ENCODE measurements at places on chromosomes 6 and 20.

DNA sequence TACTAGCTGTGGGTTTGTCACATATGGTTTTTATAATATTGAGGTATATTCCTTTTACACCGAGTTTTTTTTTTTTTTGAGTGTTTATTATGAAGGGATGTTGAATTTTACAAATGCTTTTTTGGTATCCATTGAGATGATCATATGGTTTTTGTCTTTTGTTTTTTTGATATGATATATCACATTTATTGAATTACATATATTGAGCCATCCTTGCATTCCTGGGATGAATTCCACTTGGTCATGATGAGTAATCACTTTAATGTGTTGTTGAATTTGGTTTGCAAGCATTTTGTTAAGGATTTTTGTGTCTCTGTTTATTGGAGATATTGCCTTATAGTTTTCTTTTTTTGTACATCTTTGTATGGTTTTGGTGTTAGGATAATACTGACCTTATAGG lies 3.3 kb upstream of the ZNF337 start:
- DNase-seq = no peak

DNA sequence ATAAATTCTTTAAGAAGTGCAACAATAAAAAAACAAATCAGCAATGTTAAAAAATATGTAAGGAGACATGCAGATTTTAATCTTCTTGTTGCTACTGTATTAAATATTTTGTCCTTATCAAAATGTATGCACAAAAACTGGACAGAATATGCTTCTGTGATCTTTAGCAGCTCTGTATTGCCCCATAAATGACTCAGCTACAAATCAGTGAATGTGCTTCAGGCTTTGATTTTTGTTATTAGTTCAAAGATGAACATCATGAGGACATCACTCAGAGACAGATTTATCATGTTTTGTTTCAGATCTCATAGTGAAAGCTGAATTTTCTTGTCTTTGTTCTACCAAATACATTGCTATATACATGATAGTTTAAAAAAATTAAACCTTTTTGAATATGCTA lies 312.4 kb downstream of the GRIK2 start:
- no peak for DNase-seq

DNA sequence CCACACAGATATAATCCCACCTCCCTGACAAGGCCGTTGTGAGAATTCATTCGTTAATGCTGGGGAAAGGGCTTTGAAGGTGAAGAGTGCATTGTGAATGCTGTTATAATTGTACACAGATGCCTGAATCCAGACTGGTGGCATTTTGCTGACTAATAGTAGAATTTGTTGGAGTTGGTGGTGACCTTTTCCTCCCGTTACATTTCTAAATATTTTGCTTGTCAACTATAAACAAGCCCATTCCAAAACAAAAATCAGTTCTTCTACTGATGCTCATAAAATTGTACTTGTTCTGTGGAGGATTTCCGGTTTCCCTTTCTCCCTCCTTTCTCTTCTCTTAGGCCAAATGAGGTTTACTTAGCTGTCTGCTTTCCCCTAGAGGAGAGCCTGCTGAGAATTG lies 253.1 kb upstream of the SUPT3H start:
- no peak for DNase-seq

- DNase-seq = no peak
These were observed 99.7 kb downstream of the TSHZ2 start for GRCh38 chr20:53071833-53072232.

- DNase-seq = peak; percentile 63
These were observed 80.8 kb downstream of the RCAN2 start for GRCh38 chr6:46410334-46410953.

DNA sequence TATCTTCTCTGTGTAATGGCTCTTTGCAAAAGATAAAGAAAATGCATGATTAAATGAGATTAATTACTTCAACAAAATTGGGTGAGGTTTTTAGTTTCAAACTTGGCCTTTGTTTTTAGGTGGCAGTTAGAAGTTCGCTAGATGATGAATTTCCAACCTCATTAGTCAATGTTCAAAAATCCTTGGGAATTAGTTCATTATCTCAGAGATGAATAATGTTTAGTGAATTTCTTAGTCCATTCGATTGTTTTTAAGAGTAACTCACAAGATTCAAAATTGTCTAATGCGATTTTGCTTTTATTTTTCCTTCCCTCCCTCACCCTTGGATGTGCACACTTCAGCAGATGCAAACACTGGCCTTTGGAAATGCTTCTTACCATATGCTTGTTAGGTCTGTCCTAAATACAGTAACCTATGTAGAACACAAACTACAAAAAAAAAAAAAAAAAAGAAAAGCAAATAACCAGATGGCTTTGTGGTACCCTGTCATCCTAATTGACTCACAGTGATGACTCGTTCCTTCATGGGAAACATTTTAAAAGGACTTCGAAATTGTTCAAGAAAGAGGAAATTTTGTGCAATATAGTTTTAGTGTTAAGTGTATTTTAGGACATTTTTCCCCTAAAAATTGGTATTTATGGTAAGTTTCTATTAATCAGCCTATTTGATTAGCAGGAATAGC lies 66.7 kb downstream of the FAM229B start:
- DNase-seq = no peak

- DNase-seq = no peak
These were observed 1.4 kb downstream of the TRAM2 start for GRCh38 chr6:52575502-52575892.

GRCh38 chr6:140264431-140264830 lies 890.0 kb upstream of the CITED2 start:
- no peak for DNase-seq

DNA sequence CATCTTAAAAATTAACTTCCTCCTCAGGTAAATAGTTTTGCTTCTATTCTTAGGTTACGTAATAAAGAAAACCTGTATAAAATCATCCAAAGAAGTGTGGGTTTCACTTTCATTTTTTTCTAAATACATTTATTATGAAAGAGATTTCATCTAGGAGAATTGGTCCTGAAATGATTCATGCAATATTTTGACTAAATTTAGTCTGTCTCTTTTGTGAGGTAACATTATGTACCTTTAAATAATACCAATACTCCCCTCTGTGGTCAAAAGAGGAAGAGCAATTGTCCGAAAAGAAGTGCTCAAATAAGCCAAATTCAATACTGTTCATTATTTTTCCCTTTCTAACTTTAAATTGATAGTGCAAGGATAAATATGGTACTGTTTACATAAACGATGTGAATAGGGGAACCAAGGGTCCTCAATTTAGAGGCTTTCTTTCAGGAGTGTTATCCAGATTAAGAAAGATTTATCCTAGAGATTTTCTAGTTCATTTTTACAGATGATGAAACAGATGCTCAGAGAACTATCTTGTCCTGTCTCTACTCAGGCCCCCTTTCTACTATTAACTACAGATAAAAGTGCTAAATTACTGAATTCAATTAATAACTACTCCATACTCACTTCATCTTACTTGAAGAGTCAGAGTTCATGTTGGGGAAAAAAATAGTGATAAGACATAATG lies 26.2 kb downstream of the CYP39A1 start:
- peak; percentile 79 for DNase-seq

DNA sequence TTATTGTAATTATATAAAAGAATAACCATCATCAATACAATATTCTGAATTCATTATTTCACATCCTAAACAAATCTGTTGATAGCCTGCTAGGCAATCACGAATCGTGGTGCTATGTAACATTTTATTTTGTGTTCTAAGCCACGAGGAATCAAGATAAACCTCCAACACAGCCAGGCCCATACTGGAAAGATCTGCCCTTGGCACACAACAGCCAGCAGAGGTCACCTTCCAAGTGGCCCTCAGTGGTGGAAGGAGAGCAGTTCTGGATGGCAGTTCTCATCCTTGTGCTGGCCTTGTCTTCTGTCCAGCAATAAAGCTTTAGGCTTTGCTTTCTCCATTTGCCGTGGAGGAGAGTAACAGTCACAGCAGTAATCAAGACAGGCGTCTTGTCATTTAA lies 13.2 kb downstream of the ZNF831 start:
- DNase-seq = no peak

- peak; percentile 85 for DNase-seq
These were observed 659 bp downstream of the TMX4 start for GRCh38 chr20:8018958-8019245.

GRCh38 chr6:108222064-108222463 lies 38.8 kb downstream of the SNX3 start:
- no peak for DNase-seq

DNA sequence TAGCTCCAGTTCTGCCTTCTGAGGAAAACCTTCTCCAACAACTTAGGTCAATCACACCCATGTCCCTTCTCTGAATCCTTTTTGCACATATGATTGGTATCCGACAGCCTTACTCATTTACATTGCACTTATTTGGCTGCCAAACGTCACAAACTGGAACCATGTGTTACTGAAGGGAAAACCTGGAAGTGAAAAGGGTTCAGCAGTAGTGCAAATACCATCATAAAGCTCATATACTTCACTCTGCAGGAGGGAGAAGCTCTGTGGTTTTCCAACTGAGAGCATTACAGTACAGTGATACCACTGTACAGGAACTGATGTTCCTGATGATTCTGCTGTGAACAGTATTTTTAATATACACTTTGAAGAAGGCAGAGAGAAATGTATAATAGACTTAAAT lies 87.8 kb downstream of the SLC16A10 start:
- no peak for DNase-seq

- no peak for DNase-seq
These were observed 72.7 kb downstream of the ELOVL4 start for GRCh38 chr6:79874531-79875134.

DNA sequence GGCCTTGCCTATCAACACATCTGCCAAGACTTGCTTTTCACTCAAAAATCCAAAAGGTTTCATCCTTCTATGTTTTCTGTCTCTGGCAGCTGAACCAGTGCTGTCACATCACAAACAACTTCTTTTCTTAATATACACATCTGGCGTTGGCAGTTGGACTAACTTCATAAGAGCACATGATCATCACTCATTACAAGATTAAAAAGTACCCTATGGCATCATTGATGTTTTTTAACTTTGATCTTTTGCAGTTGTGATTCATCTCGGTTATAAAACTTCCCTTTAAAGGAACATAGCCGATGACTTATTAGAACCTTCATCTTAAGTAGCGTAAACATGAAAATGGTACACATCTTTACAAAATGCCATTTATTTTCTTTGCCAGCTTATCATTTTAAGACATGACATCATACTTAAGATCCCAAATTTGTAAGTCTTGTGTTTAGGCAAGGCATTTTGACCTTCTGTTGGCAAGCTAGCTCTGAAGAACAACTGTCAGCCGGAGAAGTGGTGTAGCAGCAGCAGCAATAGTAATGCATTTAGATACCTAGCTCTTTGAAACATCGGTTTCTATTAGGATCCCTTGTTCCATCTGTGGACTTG lies 64.2 kb upstream of the SUPT3H start:
- no peak for DNase-seq

DNA sequence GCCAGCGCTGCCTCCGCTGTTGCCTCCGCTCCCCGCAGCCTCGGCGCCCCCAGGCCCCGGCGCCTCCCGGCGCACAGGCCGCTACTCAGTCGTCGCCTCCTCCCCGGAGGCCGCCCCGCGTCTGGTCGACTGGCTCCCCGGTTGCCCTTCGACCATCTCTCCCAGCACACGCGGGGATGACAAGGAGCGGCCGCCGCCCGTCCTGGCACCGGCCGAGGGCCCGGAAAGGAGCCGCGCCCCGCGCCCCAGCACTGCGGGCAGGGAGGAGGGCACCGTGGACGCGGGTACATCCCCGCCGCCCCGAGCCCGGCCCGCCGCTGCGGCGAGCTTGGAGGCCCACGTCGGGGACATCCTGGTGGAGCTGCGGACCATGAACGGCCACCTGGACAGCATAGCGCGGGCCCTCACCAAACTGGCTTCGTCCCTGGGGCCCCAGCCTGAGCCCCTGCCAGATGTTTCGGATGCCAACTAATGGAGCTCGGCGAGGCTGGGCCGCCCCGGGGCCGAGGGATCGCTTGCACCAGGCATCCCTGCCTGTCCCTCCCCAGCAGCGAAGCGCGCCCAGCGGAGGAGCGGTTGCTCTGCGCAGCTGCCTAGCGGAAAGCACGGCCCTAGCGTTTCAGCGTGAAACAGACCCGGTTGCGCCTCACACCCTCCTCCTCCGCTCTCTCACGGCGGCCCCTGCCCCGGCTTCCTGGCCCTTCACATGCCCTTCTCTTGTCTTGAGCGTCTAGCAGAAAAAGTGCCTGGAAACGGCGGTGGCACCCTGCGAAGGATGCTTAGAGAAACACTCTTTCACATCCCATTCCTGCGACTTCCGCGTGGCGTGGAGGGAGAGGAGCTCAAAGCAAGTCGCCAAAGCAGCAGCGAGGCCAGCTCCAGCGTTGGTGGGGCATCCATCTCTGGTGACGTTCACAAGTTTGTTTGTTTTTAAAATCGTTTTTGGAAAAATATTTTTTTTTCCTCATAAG lies 285.8 kb upstream of the SUPT3H start:
- no peak for DNase-seq

DNA sequence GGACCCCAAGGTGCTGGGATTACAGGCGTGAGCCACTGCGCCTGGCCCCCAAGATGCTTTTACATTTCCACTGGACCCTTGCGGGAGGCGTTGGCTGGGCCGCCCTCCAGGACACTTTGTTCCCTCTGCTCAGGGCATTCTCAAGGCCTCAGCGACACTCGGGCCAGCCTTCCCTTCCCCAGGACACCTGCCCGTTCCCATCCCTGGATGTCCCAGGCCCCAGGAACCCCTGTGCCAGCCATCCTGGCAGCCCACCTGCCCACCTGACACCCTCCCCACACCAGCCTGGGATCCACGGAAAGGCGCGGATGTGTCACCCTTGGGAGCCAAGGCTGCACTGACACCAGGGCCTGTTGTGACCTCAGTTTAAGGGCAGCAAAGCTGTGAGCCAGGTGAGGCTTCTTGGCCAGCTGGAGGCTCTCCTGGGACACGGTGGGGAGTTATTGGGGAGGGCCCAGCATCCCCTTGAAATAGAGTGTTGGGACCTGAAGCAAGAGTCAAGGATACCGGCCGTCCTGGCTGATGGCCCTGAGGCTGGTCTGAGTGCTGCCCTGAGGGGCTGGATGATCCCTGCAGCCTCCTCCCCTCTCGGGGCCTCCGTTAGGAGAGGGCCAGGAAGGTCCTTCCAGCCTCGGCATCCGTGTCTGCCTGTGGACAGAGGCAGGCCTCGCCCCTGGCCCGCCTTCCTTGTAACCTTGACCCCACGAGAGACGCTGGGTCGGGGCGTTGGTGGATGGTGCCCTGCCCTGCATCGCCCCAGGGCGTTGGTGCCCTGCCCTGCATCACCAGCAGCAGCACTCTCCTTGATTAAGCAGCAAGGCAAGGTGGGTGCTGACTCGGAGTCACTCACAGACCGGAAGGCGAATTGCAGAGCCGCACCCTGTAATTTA lies 84.2 kb upstream of the BHLHE23 start:
- DNase-seq = no peak
